ENCODE measurements at places on chromosomes 2 and 18. TPM values are rescaled to one million over a fixed set of nuclear protein-coding genes. Genes with fewer than 3 reads are reported as not detected.

CD302 gene
- total RNA-seq: 15.6 TPM

ICA1L gene
- total RNA-seq: 5.3 TPM

RESP18 gene
- total RNA-seq: not detected

HOXD1 gene
- total RNA-seq: 0.30 TPM

GRCh38 chr2:146979746-146980145 lies 865.1 kb upstream of the ACVR2A start:
- DNase-seq: no peak

- DNase-seq: no peak
Measured at GRCh38 chr2:178286636-178287035, 92.3 kb downstream of the OSBPL6 start.

DNA sequence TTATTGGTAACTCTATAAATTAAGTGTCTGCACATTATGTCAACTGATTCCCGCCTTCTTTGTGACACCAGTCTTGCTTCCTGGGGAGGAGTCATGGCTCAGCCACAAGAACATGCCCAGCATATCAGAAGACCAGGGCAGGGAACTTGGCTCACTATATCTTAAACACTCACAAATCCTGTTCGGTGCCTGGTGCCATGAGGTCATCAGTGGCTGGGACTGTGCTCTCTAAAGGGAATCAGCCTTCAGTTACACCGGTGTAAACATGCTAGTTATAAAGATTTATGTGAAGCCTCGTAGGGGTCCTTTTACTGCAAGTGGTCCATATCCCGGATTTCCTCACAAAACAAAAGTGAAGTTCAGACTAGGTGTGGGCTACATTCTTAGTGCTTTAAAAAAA lies 73.1 kb upstream of the ZNF521 start:
- no peak for DNase-seq

DNA sequence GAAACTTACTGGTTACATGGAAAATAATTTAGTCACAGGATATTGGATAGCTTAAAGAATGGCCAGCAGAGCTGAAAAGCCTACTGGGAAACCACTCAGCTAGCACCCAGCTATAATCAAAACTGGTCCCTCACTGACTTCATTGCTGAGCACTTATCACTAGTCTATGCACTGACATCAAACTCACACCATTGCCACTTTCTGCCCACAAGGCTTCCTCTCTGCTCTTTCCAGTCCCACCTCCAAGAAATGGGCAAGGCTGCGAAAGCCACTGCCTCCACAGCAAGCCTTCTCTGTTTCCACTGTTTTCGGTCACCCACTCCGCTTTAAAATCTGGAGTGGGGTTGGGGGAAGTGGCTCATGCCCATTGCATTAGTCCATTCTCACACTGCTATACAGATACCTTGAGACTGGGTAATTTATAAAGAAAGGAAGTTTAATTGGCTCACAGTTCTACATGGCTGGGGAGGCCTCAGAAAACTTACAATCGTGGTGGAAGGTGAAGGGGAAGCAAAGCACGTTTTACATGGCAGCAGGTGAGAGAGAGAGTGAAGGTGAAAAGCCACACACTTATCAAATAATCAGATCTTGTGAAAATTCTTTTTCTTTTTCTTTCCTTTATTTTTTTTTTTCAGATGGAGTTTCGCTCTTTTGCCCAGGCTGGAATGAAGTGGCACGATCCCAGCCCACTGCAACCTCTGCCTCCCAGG lies 77.0 kb upstream of the CERS6 start:
- no peak for DNase-seq

- no peak for DNase-seq
Measured at GRCh38 chr2:65130664-65131175, 814 bp upstream of the RAB1A start.
